ENCODE measurements at places on chromosomes 12 and 14.
A peak's percentile ranks its signal among the peaks of the same experiment; 100 is the strongest.

- no peak for DNase-seq
Measured at GRCh38 chr12:54879579-54879978, 25.3 kb downstream of the MUCL1 start.

GRCh38 chr14:81385419-81385818 is 14.7 kb downstream of the STON2 start:
- no peak for DNase-seq

GRCh38 chr12:124694250-124694649 is 126.8 kb upstream of the NCOR2 start:
- DNase-seq, result no peak

DNA sequence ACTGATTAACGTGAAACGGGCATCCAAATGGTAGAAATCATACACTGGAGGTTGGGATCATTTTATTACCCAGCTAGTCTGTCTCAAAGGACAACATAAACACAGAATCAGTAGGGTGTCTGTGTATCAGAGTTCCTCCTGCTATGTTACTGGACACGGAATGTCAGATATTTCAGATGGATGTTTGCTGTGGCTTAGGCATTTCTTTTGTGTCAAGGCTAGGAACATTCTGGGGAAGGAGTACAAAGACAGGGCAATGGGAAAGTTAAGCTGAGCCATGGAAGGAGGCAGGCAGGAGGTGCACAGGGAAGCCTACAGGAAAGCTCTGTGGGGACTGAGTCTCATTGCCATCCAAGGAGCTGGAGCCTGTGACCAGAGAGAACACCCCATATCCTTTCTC is 254.6 kb downstream of the C12orf75 start:
- no peak for DNase-seq

GRCh38 chr14:23043754-23044153 is 1.7 kb downstream of the PSMB11 start:
- no peak for DNase-seq

DNA sequence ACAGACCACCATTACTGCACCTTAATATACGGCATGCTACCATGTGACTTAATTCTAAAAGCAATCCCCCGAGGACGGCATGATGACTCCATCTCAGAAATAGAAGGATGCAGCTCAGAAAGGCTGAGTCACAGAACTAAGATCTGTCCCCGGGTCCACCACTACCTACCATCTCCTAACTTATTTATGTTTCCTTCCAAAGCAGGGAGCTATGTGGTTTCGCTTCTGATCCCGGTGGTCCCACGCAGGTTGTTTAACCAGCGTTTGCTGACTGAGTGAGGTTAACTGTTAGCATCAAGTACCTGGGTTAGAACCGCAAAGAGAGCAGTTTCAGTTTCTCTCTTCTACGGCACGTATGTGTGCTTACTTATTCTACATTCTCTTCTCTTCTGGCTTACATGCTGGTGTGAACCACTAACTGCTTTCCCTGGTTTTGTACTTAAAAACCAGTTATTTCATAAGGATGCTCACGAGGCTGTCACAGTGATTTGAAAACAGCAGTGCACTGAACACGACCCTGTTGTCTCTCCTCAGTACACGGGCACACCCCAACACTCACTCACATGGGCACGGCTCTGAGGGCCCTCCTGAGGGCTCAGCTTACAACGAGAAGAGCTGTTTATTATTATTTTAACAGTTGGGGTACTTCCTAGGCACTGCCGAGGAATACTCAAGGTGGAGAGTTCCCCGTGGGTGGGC is 66.7 kb downstream of the CCDC88C start:
- DNase-seq, result peak; percentile 66

DNA sequence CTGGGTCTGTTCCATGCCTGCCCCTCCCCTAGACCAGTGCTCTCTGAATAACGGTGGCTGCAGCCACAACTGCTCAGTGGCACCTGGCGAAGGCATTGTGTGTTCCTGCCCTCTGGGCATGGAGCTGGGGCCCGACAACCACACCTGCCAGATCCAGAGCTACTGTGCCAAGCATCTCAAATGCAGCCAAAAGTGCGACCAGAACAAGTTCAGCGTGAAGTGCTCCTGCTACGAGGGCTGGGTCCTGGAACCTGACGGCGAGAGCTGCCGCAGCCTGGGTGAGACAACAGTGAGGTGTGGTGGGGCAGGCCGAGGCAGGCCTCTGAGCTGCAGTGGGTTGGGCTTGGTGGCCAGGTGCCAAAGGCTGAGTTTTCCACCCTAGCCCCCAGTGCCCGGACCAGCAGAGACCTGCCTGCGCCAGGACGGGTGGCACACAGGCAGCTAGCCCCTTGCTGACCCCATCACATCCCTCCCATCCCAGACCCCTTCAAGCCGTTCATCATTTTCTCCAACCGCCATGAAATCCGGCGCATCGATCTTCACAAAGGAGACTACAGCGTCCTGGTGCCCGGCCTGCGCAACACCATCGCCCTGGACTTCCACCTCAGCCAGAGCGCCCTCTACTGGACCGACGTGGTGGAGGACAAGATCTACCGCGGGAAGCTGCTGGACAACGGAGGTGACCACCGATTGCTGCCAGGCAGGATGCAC is 28.2 kb upstream of the LRP1-AS start:
- DNase-seq, result no peak

DNA sequence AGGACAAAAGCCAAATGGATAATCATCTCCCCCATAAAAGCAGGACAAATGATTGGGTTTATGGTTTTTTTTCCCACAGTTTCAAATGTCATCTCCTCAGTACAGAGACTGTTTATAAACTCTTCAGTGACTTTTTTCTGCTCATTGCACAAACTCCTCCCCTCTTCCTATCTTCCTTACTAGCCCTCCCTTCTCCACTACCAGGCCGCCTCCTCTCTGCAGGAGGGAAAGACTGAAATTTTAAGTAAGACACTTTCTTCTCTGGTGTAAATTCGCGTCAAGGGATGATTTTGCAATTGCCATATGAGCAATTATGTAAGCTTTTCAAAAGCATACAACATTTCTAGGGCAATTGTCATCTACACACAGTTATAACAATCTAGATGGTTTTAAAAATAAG is 37.0 kb downstream of the BTG1 start:
- DNase-seq, result no peak

DNA sequence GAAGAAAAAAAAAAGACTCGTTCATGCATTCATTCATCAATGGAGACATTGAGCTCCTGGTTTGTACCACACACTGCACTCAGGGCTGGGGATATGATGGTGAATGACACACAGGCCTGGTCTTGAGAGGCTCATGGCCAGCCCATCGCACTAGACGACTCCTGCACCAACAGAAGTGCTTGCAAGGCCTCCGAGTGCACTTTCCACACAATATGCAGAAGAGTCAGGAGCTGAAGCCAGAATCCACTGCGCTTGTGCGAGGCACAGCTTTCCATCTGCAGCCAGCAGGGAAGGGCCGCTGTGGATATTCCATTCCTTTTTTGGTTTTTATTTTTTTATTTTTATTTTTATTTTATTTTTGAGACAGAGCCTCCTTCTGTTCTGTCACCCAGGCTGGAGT is 192.4 kb downstream of the DICER1 start:
- no peak for DNase-seq

DNA sequence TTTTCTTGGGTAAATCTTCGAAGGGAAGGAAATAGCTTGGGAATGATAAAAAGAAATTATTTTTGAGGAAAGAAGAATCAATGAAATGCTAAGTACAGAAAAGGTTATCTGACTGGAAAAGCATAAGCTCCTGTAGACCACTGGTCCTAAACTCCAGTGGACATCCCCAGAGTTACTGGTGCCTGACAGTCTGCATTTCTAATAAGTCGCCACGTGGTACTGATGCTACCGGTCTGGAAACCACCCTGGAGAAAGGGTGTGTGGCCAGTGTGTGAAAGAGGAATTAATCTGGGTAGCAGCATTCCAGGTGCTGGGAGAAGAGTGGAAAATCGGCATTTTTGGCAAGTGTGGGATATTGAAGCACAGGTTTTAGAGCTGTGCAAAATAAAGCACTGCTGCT is 73.3 kb downstream of the FBXW8 start:
- no peak for DNase-seq

GRCh38 chr14:50964683-50965390 is 20.6 kb upstream of the PYGL start:
- DNase-seq, result no peak

GRCh38 chr12:77294016-77294415 is 228.6 kb upstream of the E2F7 start:
- DNase-seq, result no peak

DNA sequence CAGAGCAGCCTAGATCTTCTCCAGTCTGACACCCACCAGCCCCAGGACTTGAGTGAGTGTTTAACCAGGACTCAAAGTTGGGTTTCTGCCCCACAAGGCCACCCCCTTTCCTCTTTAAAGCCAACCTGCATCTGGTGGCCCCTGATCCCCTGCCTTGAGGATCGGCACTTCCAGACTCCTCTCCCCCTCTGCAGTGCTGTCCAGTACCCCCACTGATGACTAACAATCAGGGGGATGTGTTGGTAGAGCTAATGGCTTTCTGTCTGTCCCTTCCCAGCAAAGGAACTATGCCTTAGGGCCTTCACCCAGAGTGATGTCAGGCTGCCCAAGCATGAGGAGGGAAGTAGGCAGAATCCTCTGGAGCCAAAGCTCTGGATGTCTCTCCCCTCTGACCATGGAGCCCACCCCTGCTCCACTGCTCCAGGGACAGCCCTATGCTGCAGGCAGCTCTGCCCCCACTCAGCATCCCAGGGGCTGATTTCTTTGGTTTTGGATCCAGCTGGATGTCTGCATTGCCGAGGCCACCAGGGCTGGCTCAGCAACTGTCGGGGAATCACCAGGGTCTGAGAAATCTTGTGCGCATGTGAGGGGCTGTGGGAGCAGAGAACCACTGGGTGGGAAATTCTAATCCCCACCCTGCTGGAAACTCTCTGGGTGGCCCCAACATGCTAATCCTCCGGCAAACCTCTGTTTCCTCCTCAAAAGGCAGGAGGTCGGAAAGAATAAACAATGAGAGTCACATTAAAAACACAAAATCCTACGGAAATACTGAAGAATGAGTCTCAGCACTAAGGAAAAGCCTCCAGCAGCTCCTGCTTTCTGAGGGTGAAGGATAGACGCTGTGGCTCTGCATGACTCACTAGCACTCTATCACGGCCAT is 42.9 kb downstream of the DAD1 start:
- no peak for DNase-seq

- no peak for DNase-seq
Measured at GRCh38 chr12:64186789-64187188, 35.3 kb downstream of the KICS2 start.

- DNase-seq, result peak; percentile 18
Measured at GRCh38 chr12:120767071-120768024, 41.7 kb downstream of the ACADS start.

GRCh38 chr12:66149702-66150398 is 19.3 kb upstream of the LLPH start:
- DNase-seq, result no peak

- DNase-seq, result no peak
Measured at GRCh38 chr14:105201925-105202513, 20.9 kb upstream of the NUDT14 start.

GRCh38 chr12:90943255-90943654 is 11.7 kb downstream of the CCER1 start:
- no peak for DNase-seq

GRCh38 chr12:68924546-68924945 is 8.4 kb downstream of the CPM start:
- no peak for DNase-seq

DNA sequence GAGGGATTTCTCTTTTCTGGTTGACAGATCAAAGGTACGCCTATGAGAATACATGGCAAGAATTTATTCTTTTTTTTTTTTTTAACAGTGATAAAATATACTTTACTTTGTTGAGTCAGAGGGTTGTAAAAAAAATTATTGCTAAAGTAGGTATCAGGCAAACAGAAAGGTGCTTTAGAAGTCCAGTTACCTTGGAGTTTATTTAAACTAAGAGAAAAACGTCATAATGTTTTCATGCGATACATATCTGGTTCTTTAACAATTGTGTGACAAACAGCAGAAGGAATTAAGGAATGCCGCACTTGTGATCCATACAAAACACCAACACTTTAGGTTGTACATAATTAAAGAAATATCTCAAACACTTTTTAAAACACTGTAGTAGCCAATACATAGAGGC is 94.2 kb downstream of the BORCS5 start:
- no peak for DNase-seq

DNA sequence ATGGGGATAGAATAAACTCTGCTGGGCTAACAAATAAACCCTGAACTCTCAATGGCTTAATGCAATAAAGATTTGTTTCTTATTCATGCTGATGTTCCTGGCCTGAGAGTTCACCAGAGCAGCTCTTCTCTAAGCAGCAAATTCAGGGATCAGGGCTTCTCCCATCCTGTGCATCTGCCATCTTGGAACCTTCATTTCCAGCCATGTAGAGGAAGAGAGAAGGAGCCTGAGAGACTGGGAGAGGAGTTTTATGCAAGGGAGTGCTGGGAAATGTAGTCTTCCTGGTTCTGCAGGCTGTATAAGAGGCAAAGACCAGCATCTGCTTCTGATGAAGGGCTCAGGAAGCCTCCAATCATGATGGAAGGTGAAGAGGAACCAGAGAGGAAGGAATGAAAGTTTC is 20.6 kb upstream of the APOLD1 start:
- DNase-seq, result no peak

GRCh38 chr12:2450553-2450952 is 344.2 kb upstream of the FKBP4 start:
- DNase-seq, result no peak

- no peak for DNase-seq
Measured at GRCh38 chr12:10540776-10541205, 35.1 kb downstream of the EIF2S3B start.

GRCh38 chr14:30180219-30180618 is 252.6 kb upstream of the PRKD1 start:
- no peak for DNase-seq

- DNase-seq, result no peak
Measured at GRCh38 chr12:132286912-132287311, 42.5 kb downstream of the GALNT9 start.

GRCh38 chr12:47740606-47741339 is 15.5 kb upstream of the ENDOU start:
- DNase-seq, result peak; percentile 71

DNA sequence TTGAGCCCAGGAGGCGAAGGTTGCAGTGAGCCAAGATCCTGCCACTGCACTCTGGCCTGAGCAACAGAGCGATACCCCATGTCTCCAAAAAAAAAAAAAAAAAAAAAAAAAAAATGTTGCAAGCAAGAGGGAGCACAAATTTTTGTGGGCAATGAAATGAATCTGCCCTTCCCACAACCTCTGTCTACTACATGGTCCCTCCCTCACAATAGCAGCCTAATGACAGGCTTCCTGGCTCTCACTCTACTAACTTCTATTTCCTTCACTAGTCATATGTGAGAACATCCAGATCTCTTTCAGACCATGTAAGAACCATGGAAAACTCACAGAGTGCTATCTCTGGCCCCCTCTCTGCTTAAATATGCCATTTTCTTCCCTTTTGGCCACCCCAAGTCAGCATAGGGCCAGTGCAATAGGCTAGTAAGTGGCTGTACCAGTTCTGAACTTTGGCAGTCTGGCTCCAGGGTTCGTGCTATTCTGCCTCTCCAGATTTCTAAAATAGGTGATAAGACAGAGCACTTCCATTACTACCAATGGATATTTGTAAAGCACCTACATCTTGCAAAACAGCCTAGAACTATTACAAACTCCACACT is 7.1 kb downstream of the OSBPL8 start:
- DNase-seq, result no peak
